ENCODE measurements at places on chromosomes 5 and 9.

GRCh38 chr5:116645627-116646026, 71.0 kb upstream of the SEMA6A start:
- DNase-seq: no peak

- no peak for DNase-seq
These were observed 270.5 kb downstream of the SMARCA2 start for GRCh38 chr9:2285416-2286332.

DNA sequence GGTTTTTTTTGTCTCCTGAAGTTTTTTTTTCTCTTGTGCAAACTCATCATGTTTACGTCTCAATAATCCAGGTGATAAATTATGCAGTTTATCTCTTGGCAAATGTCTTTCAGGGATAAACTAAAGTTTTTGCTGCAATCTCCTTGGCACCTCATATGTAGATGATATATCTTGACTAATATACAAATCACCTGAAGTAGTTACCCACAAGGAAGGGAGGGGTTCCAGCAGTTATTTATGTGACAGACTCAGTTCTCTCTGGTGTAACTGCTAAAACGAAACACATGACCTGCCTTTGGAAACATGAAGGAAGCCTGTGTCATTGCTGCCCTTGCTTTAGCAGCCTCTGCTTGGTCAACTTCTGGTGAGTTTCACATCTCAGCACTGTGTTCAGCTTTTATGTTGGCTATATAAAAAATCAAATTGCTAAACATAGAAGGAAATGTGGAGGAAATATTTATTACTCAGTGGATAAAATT, 39.3 kb upstream of the KIAA1958 start:
- DNase-seq: no peak

DNA sequence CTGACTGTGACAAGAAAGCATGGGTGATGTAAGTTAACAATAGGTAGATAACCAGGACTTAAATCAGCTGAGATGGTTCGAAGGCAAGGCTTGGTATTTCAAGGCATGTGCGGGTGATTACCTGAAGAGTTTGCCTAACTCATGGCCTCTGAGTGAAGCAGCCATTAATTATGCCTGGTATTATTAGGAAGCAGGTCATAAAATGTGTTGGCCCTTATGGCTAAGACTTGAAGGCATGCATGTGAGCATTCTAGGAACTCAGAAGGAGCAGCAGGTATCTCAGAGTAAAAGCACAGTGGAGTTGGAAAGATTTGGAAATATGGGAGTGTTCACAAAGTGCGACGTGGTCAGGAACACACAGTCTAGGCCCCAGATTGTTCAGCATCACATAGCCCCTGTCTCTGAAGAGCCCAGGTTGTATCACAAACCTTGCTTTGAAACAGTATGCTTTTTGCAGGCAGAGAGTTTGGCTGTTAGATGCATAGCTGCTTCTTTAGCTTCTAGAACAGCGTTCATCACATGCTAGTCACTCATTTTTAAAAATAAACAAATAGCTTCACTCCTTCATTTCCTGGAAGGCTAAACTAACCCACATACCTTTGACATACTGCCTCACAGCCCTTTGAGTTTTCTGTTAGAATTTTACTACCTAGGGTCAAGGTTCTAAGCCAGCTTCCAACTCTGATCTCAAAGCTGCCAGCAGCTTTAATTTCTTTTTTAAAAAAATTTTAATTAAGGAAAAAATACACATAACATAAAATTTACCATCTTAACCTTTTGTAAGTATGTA, 2.1 kb downstream of the HEXB start:
- DNase-seq: no peak

GRCh38 chr9:18487611-18488010, 13.7 kb downstream of the ADAMTSL1 start:
- no peak for DNase-seq

- DNase-seq: no peak
These were observed 281.3 kb downstream of the CEMIP2 start for GRCh38 chr9:71487061-71487460.

- no peak for DNase-seq
These were observed 323.1 kb upstream of the ACTBL2 start for GRCh38 chr5:57805732-57806131.

- no peak for DNase-seq
These were observed 292.6 kb upstream of the DAB2 start for GRCh38 chr5:39717176-39717897.

GRCh38 chr5:92470770-92471169, 1087.7 kb upstream of the ARRDC3 start:
- no peak for DNase-seq

All from D721Med (cell line).